Central memory CD4-positive, alpha-beta T cell (primary cell): ENCODE measurements at places on chromosomes 3 and 15.
A peak's percentile ranks its signal among the peaks of the same experiment; 100 is the strongest.

DNA sequence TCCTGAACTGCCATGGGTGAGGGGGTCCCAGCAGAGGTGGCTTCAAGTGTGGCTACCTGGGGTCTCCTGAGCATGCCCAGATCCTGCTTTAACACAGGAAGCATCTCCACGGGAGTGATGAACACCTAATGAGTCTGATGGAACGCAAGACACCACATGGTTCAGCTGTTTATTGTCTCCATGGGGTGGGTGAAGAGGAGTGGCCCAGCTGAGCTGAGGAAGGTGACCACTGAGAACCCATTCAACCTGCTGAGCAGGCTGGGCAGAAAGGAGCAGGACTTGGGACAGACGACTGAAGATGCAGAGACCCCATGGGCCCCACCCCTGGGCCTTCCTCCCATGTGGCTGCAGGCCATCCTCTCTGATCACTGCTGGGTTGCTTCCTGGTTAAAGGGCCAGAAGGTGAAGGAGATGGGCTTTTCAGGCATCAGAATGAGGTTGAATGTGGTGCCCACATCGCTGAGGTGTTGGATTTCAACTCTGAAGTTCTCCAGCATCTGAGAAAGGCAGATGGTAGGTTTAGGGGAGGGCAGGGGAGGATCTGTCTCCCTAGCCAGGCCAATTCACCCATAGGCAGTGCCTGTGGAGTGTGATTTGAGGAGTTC lies 29.7 kb downstream of the CYP11A1 start:
- DNase-seq, result no peak

GRCh38 chr15:48414015-48414414 lies 82.8 kb downstream of the DUT start:
- DNase-seq, result no peak

- DNase-seq, result no peak
These were observed 931.9 kb downstream of the FHIT start for GRCh38 chr3:60319179-60319858.

GRCh38 chr3:145906301-145906700 lies 254.7 kb downstream of the PLOD2 start:
- DNase-seq, result no peak

GRCh38 chr3:23809294-23809693 lies 3.5 kb downstream of the UBE2E1 start:
- DNase-seq, result no peak

GRCh38 chr3:39750712-39751111 lies 58.7 kb upstream of the MYRIP start:
- no peak for DNase-seq

- DNase-seq, result no peak
These were observed 356.6 kb upstream of the ADAMTS9 start for GRCh38 chr3:65044401-65044800.

DNA sequence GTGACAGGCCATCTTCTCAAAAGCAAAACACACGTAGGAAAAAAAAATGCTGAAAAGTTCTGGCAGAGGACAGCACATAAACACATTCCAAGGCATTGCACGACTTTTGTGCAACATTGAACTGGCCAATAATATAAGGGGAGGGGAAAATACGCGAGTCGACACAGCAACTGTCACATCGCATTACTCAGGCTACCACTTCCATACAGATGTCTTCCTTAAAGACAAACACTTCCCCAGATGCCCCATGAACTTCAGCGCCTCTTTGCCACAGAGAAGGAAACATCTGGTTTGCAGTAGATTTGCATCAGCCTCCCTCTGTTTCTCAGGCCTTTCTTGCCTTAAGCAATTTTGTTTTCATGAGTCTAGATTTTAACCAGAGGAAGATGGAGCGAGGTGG lies 144.4 kb upstream of the IGF1R start:
- no peak for DNase-seq

GRCh38 chr15:33188641-33189257 lies 5.8 kb downstream of the FMN1 start:
- DNase-seq, result no peak

- DNase-seq, result no peak
These were observed 293.7 kb downstream of the NSUN3 start for GRCh38 chr3:94356581-94356980.

DNA sequence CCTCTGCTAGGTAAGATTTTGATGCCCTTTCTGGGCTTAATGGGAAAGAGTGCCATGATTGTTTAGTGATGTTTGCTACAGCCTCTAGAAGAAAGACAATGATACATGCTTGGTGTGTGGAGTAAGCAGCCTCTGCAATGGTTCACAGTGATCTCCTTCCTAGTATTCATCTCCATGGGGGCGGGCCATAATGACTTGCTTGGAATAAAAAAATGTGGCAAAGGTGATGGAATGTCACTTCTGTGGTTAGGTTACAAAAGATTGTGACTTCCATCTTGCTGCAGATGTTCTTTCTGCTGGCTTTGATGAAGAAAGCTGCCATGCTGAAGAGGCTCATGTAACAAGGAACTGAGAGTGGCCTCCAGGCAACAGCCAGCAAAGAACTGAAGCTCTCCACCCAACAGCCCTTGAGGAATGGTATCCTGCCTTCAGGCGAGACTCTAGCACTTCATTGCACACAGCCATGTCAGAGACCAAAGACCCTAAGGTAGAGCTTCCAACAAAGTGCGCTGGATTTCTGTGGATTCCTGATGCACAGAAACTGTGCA lies 139.1 kb upstream of the LRIG1 start:
- DNase-seq, result no peak

DNA sequence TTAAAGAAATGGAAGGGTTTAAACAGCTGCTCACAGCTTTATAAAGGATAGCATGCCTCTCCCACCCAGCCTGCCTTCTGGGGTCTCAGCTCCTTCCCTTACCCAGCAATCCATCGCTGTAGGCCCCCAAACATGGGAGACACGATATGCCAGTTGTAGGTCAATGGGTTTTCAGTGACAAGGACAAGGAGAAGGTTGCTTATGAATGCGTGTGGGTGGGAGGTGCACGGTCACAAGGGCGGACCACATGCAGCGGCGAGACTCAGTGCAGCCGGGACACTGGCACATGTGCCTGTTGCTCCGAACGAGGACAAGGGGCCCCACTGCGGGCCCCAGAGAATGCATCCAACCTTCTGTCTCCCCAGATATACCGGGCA lies 67.0 kb downstream of the MGLL start:
- DNase-seq, result no peak

DNA sequence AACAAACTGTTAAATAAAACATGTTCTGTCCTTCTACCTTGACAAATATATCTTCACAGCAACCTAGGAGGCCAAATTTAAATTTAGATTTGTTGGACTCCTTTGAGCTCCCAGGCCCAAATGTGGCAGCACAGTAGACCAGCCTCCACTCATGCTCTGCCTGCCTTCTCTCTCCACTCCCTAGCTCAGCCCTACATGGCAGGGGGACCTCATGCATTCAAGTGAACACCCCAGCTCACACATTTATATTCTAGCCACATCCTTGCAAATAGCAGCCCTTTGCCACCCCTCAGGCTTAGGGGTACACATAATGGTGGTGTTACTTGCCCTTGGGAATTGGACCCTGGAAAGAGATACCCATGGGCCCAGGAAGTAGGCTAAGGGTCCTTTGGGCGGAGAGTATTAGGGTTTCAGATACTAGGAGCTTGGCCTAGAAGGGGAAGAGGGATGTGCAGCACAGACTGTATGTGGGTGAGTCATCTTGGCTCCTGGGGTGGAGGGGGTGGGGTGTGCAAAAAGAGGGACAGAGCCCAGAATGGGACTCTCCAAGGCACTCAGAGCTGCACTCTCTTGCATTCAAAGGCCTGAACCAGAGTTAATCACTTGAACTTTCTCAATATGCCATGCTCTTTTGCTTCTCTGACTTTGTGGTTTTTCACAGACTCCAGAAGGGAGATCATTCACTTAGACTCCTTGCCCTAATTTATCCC lies 268.4 kb upstream of the ROPN1 start:
- no peak for DNase-seq

- DNase-seq, result no peak
These were observed 50.2 kb upstream of the MGA start for GRCh38 chr15:41610048-41610447.

GRCh38 chr3:149009732-149010131 lies 18.4 kb downstream of the GYG1 start:
- peak; percentile 61 for DNase-seq

- no peak for DNase-seq
These were observed 124.5 kb downstream of the THSD4 start for GRCh38 chr15:71239592-71240364.

GRCh38 chr3:13420831-13421765 lies 976 bp upstream of the NUP210 start:
- DNase-seq, result peak; percentile 92

- DNase-seq, result no peak
These were observed 36.8 kb upstream of the TBL1XR1 start for GRCh38 chr3:177234121-177234520.

GRCh38 chr15:89778861-89779260 lies 2.7 kb downstream of the MESP2 start:
- no peak for DNase-seq

DNA sequence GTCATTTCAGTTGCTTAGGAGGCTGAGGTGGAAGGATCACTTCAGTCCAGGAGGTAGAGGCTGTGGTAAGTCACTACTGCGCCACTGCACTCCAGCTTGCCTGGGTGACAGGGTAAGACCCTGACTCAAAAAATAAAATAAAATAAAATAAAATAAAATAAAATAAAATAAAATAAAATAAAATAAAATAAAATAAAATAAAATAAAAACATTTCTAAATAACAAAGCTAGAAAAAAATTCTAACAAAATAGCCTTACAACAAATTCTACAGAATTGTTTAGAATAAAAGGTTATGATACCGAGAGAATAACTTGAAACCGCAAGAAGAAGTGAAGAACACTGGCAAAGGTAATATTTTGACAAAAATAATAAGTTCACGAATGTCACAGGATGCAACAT lies 794.3 kb downstream of the NR2F2 start:
- no peak for DNase-seq

- DNase-seq, result no peak
These were observed 106.4 kb downstream of the MFSD1 start for GRCh38 chr3:158908187-158908734.

GRCh38 chr3:63076357-63076756 lies 201.1 kb upstream of the CADPS start:
- DNase-seq, result no peak

- no peak for DNase-seq
These were observed 161.8 kb upstream of the CBLB start for GRCh38 chr3:106030627-106030963.

DNA sequence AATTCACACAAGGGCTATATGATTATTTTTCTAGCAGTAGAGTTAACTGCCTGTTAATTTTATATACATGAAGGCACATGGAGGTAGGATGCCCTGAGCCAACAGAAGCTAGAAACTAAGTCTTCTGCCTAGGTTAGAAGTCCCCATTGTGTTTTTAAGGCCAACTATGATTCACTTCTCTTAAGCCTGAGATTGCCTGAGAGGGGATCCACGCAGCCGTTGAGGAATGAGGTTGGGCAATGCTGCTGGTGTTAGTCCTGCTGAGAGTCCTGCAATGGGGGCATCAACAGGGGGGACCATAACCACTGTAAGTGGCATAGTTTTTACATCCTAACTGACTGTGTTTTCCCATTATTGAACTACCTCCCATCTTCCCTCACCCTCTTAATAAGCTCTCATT lies 60.1 kb upstream of the PFN2 start:
- DNase-seq, result no peak

DNA sequence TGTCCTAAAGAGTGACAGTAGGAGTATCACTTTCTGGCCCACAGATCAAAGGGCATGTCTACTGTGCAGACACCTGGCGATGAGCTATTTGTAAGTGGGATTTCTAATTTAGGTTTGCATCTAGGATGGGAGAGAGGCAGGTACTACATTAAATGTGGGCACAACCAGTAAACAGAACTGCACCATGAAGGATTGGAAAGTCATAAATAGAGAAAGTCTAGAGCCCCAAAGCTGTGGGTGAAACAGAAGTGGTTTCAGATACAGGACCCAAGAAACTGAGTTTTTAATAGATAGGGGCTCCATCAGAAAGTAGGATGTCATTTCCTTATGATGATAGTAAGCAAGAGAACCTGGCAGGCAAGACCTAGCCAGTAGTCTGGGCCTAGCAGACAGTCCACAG lies 35.2 kb upstream of the SPPL2A start:
- DNase-seq, result no peak

DNA sequence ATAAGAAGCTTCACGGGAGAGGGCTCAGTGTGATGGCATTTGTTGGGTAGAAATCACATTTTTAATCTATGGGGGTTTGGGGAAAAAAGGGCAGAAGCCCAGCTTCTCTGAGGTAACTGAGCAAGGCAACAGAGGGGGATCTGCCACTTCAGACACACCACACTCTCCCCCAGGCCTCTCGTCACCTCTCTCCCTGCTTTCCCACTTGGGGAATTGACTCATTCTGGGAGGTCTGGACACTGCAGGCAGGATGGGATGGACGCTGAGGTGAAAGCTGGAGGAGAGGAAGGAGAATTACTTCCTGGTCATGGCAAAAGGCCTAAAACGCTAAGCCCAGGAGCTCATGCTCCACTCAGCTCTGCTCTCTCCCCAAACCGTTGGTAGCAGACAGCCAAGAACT lies 33.2 kb downstream of the MYO5C start:
- DNase-seq, result no peak

DNA sequence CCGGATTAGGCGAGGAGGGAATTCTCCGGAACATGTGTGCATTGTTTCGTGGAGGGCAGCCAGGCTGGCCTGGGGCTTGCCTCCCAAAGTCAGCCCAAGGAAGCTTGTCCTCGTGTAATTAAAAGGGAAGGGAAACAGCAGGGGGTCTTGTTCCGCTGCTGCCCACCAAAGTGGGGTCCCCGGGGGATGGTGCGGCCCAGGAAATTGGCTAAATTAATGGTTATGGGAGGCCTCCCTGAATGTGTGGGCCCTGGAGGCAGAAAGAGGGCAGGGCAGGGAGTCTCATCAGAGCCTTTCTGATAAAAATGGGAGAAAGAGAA lies 118.1 kb downstream of the OPA1 start:
- no peak for DNase-seq

DNA sequence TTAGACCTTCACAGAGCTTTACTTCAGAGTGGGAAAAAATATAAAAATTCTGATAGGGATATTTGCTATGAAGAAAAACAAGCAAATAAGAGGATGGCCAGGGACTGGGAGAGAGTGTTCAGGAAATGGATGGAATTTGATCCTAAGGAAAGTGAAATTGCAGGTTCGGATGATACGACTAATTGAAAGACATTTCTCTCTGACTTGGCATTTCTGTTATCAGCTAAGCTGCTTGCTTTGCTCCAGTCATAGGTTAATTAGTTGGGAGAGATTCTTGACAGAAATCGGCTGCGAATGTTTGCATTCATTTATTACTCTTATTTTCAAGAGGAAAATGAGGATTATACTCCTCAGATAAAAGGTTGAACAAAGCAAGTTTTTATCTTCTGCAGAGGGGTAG lies 808.7 kb upstream of the NECTIN3 start:
- DNase-seq, result no peak

- no peak for DNase-seq
These were observed 191.6 kb downstream of the KCNAB1 start for GRCh38 chr3:156311930-156312329.

DNA sequence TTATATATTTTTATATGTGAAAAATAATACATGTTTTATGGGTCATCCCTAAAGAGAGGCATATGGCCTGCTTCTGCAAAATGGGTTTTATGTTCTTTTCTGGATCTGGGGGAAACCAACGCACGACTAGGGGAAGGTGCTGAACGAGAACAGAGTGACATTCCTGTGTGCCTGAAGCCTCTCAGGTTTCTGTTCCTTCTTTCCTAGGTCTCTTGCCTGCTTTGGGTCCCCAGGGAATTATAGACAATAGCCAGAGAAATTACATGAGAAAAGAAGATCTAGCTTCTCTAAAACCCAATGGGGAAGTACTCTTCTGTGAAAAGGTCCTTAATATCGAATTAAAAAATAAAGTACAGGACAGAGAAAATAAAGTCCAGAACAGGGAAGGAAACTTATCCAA lies 66.5 kb downstream of the IGSF11 start:
- DNase-seq, result no peak
